ENCODE measurements at places on chromosomes 11 and 22.
A peak's percentile ranks its signal among the peaks of the same experiment; 100 is the strongest.

- no peak for DNase-seq
Measured at GRCh38 chr11:85809191-85809590, 1.8 kb downstream of the SYTL2 start.

DNA sequence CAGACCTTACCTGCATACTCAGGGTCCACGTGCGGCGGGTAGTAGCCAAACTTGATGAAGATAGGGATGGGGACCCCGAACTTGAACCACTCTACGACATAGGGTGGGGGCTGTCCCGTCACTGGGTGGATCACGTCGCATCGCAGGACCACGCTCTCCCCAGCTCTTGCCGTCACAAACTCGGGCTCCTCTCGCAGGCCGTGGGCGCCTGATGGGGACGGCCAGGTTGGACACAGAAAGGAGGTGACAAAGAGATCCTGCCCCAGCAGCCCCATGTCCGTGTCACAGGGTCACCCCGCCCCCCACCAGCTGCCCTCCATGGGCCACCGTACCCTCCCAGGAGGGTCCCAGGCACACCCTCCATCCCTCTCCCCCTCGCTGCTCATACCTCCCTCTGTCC, 10.7 kb downstream of the IGSF9B start:
- DNase-seq = no peak

DNA sequence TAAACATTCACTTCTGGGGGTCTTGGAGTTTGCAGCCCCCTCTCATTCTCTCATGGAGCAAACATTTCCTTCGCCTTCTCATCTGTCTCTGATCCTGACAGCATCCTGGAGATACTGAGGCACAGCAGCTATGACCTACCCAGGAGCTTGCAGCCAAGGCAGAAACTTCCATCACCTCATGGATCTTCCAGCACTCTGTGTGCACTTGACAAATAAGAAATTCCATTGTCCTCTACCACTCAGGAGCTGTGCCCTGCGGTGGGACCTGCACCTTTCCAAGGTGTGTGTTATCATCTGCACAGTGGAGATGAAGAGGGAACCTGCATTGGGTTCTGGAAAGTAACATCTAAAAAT, 49.1 kb downstream of the GGTLC2 start:
- DNase-seq = no peak

GRCh38 chr11:113994077-113994954, 19.4 kb downstream of the HTR3A start:
- peak; percentile 20 for DNase-seq

DNA sequence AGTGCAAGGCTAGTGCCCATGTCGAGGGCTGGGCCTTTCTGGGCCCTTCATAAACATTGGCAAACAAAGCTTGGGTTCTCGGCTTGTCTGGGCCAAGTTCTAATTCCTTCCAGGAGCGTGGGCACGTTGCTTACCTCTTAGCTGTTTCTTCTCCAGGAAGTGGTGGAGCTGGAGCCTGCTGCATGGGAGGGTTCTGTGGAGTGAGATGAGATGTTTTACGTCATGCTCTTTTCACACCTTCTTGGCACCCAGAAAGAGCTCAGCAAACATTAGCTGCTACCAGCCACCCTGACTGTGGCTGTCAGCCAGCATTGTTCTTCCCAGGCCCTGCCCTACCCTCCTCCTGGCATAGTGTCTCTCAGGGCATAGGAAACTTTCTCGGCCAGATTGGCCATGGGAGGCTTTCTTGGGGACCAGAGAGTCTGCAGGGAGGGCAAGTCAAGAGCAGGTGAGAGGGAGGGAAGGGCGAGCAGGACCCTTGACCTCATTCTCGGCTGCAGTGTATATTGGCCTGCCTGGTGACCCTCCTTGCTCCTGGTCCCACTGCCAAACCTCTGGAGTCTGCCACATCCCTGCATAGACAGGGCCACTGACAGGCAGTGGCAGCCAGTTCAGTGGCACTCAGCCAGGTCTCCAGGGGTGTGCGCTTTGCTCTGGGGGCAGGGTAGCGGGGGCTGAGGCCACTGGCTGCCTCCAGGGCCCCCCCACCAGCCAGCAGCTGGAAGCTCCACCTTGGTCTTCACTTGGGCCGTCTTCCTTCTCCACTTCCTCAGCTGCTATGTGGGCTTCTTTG, 98.8 kb downstream of the BCR start:
- DNase-seq = peak; percentile 59
